Posterior cingulate gyrus (tissue), 11 donors: ENCODE measurements at places on chromosomes 4 and X.

DNA sequence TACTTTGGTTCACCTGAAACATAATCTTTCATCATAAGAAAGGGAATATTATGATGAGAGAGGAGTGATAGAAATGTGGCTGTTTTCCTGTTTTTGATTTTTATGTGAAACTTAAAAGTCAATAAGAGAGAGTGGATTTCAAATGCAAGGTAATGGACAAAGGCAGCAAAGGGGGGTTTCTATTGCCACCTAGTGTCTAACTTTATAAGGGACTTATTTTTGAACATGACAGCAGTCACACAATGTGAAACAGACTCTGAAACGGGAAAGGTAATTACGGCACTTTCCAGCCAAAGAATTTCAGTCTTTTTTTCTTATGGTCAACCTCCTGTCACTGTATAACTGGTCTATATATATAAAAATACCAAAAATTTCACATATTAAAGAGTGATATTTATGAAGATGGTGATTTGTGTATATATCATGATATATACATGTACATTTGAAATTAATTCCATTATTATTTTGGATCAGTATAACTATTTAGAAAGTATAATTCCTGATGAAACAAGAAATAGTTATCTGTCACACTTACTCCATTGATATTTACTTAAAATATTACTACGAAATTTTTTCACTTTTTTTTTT, 127.1 kb downstream of the FBXO8 start:
- DNase-seq = no peak

DNA sequence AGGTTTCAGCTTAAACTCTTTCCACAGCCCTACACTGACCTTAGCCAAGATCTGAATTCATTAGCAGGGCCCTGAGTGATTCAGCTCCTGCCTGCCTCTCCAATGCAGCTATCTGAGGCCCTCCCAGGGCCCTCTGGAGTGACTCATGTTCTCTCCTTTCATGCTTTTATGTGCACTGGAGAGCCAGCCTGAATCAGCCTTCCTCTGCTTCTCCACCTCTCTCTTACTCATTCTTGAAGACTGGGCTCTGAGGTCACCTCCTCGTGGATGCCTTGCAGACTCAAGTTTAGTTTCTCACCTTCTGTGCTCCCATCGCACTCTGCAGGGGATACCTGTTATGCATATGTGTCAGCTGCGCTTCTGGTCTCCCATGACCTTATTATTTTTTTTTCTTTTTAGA, 3.1 kb upstream of the OCIAD2 start:
- DNase-seq = no peak

GRCh38 chr4:61771056-61771455, 570.9 kb downstream of the ADGRL3 start:
- no peak for DNase-seq

DNA sequence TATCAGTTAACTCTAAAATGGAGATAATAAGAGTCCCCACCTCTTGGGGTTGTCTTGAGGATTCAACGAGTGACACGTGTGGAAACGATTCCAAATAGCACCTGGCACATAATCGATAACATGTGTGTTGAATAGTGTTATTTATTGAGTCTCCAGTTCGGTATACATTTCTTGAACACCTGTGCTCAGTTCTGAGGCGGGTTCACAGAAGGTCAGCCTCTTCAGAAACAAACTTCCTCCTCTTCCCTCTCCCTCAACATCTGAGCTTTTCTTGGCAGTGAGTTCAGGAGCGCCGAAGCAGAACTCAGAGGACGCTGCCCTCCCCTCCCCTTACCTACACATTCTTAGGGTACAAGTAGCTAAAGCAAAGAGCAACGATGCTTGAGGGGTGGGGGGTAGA, 934 bp downstream of the PDHA1 start:
- no peak for DNase-seq

GRCh38 chrX:13007519-13008188, 32.7 kb downstream of the TMSB4X start:
- DNase-seq = no peak
